ENCODE measurements at places on chromosomes 1 and 21. TPM values are rescaled to one million over a fixed set of nuclear protein-coding genes. Genes with fewer than 3 reads are reported as not detected.

Gene PDZK1
- not detected for total RNA-seq

Gene SLC25A34
- 0.74 TPM for total RNA-seq

Gene SAMD13
- total RNA-seq, result 0.30 TPM

Gene SLC19A2
- 3.2 TPM for total RNA-seq

Gene KIF21B
- total RNA-seq, result 45.5 TPM

Gene OR2T2
- total RNA-seq, result not detected

Gene CAMK2N1
- total RNA-seq, result 0.57 TPM

Gene LAD1
- not detected for total RNA-seq

Gene SSR2
- total RNA-seq, result 142 TPM

Gene CHRNB2
- not detected for total RNA-seq

Gene RPE65
- total RNA-seq, result not detected

Gene HCRTR1
- not detected for total RNA-seq

Gene AQP10
- not detected for total RNA-seq

Gene FAM163A
- 0.10 TPM for total RNA-seq

Gene S100A8
- not detected for total RNA-seq

Gene KLHDC7A
- not detected for total RNA-seq

Gene IL20
- 0.31 TPM for total RNA-seq

Gene DFFA
- total RNA-seq, result 36.1 TPM

Gene FCGR2B
- not detected for total RNA-seq

Gene CRTC2
- total RNA-seq, result 72.6 TPM

Gene CAMK1G
- total RNA-seq, result 2.4 TPM

Gene HDAC1
- total RNA-seq, result 120 TPM

Gene TDRD10
- not detected for total RNA-seq

Gene CSDE1
- total RNA-seq, result 579 TPM

Gene SCP2
- 79.2 TPM for total RNA-seq

Gene RNF186
- not detected for total RNA-seq

Gene ZNF593OS
- not detected for total RNA-seq

Gene NID1
- total RNA-seq, result not detected

Gene WDR4
- total RNA-seq, result 38.7 TPM

Gene GNB1
- 326 TPM for total RNA-seq

Gene CLCA1
- total RNA-seq, result not detected

Gene FAM78B
- not detected for total RNA-seq

Gene FCRL1
- total RNA-seq, result not detected
